Stimulated activated CD8-positive, alpha-beta memory T cell treated with anti-CD3 and anti-CD28 coated beads, Interleukin-2, amount 100 ng/mL, for 1 hour (primary cell): ENCODE measurements at places on chromosomes 16 and 17.
A peak's percentile ranks its signal among the peaks of the same experiment; 100 is the strongest.

DNA sequence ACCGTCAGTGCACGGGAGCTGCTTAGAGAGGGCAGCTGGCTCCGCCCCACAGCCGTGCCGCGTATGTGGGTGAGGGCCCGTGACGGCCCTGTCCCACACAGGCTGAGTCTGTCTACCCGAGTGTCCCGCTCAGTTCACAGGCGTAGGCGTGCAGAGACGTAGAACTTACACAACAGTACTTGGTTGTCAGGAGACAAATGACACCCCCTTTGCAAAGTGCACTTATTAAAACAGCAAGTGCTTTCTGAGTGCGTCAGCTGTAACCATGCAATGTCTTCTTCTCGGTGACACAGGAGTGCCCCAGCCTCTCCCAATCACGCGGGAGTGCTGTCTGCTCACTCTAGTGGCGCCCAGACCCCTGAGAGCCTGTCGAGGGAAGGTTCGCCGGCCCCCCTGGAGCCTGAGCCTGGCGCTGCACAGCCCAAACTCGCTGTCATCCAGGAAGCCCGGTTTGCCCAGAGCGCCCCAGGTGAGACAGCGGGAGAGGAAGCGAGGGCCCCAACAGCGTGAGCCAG is 64.2 kb downstream of the FOXK2 start:
- DNase-seq = no peak

- DNase-seq = peak; percentile 35
Observed at GRCh38 chr17:35947156-35947585, 3.7 kb upstream of the LYZL6 start.

GRCh38 chr17:75024686-75025397 is 12.4 kb downstream of the MRPL58 start:
- no peak for DNase-seq

- DNase-seq = no peak
Observed at GRCh38 chr17:47649972-47650524, 329 bp downstream of the KPNB1 start.

DNA sequence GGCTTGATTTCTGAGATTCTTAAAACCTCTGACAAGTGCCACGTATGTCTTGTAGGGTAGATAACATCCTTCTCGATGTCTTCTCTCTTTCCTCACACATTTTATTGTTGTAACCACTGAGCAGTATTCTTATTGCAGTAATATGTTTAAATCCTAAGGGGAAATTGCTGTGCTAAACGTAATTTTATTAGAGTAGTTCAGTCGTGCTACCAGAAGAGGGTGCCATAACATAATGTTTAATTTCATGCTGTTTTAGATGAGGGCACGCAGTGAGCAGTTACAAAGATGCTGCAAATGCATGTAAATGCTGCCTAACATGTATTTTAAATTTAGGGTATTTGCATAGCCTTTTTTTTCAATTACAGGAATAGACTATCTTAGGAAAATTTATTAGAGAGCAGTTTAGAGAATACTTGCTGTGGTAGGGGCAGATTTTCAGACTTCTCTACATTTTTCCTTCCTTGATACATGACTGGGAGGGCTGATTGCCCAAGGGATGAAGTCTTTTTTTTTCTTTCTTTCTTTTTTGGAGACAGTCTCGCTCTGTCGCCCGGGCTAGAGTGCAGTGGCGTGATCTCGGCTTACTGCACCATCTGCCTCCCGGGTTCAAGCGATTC is 51.7 kb downstream of the GAN start:
- DNase-seq = no peak

DNA sequence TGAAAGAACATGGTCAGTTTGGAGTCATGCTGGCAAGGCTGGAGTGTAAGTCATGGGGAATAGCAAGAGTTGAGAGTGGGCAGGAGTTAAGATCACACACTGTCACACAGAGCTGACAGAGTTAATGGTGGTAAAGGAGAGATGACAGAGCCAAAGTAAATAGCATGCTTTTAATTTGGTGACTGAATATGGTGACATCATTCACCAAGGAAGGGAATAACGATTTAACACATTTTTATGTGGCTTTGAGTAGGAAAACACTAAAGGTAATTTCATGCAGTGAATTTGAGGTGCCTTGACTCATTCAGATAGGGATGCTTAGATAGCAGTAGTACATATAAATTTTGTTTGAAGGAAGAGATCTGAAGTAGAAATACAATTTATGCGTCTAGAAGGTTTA is 42.1 kb downstream of the SYNRG start:
- DNase-seq = no peak

GRCh38 chr17:82767041-82767754 is 15.3 kb downstream of the TBCD start:
- no peak for DNase-seq

GRCh38 chr17:36894925-36895324 is 42.4 kb upstream of the LHX1 start:
- no peak for DNase-seq

GRCh38 chr17:81447331-81447933 is 52.2 kb downstream of the BAHCC1 start:
- DNase-seq = no peak

GRCh38 chr16:7103056-7103455 is 229.6 kb upstream of the RBFOX1 start:
- no peak for DNase-seq

GRCh38 chr16:681746-682427 is 1.7 kb downstream of the STUB1 start:
- no peak for DNase-seq

DNA sequence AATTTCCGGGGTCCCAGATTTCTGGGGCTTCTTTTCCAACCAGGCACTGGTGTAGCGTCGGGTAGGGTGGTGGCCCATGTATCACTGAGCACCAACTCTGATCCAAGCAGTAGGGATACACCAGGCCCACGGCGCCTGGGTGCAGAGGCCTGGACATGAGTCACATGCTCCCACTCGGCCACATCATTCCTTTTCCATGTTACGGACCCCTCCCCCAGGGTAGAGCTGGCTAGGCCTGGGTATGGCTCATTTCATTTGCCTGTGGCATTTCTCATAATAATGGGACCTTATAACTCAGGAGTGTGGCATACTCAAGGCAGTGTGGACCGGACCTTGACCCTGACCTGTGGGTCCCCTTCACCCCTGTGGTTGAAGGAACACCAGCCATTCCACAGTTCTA is 18.0 kb upstream of the NDRG4 start:
- DNase-seq = no peak

DNA sequence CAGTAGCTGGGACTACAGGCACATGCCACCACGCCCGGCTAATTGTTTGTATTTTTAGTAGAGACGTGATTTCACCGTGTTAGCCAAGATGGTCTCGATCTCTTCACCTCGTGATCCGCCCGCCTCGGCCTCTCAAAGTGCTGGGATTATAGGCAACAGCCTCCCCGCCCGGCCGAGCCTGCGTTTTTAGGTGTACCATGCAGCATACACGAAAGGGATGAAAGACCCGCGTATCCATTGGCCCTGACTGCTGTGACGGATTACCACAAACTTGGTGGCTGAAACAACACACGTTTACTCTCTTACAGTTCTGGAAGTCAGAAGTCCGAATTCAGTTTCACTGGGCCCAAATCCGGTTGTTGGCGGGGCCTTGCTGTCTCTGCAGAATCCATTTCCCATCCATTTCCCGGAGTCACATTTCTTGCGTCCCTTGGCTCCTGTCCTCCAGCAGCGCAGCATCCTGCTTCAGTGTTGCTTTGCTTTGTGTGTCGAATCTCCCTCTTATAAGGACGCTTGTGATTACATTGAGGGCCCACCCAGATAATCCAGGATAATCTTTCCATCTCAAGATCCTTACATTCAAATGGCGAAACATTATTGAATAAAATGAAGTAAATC is 8.3 kb upstream of the GUCY2D start:
- no peak for DNase-seq

DNA sequence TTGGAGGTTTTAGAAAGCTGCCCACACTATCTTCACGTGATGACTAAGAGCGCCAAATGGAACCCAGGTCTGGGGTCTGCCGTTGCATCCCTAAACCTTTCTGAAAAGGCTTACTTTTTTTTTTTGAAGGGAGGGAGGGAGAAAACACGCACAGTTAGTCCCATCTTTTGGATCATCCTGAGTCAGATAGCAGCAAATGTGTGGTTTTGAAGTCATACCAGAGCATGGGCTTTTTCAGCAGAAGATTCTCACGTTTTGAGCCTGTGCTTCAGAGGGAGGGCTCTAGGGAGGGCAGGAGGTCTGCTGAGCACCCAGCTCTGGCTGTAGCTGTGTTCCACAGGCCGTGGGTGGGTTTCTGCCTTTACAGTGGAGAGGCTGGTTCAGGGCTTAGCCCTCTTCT is 194.7 kb downstream of the SNX29 start:
- DNase-seq = no peak

DNA sequence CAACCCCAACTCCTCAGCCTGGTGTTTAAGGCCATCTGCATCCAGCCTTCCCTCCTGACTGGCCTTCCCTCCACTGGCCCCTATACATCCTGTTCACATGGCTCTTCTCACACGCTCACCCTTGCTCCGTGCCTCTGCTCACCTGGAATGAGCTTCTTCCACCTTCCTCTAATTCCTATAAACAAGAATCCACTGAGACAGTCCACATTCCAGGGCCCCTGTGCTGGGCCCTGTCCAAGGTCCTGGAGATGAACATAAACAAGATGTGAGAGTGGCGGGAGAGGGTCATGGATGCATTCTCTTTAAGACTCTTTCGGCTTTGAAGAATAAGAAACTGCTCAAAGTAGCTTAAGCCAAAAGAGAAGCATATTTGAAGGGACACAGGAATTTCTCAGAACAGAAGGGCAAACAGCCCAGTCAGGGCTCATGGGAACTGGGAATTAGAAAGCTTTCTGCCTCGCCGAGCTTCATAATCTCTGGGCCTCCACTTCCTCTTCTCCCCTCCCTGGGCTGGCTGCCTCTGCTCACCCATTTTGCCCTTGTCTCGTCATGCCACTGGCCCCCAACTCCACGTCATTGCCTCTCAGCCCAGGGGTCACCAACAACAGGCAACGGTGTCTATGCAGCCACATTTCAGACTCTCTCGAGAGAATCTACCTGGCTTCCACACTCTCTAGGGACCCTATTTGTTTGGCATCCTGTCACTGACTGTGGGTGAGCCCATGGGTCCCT is 13.5 kb downstream of the SPPL2C start:
- no peak for DNase-seq

GRCh38 chr16:70736465-70737376 is 50.9 kb upstream of the MTSS2 start:
- no peak for DNase-seq

GRCh38 chr16:69474408-69474807 is 50.0 kb downstream of the CYB5B start:
- no peak for DNase-seq

DNA sequence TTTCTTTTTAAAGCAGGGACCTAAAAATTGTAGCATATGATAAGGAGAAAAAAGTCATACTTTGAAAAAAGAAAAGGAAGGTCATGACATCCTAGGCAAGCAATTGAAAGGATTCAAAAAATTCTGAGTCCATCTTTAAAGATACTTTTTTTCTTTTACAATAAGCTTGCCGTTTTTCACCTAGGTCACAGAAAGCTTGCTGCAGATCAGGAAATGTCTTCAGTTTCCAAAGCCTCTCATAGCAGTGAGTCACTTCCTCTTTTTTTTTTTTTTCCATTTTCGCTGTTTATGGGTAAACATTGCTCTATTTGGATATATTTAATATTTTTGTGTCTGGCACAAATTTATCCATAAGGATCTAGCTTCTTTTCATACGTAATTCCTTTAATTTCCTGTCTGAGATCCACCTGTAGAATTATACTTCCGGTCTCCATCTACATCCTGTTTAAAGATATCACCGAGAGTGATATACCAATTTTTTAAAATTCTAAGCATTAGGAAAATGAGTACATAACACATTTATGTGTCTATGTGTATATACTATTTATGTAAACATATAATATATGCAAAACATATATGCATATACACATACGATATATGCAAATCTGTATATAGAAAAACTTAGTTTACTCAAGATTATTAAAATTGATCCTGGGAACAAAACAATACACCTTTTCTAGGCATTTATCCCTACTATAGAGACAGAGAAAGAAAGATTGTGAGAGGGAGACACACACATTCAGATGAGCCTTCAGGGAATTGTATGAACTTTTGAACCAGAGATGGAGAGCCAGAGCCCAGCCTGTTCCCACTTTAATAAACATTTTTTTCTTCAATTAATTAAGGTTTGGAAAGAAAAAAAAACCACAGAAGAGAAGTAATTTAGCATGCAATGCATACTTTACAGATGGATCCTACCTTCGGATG is 134.4 kb downstream of the SKAP1 start:
- no peak for DNase-seq
